Activated T-cell treated with anti-CD3 and anti-CD28 coated beads for 48 hours (primary cell): ENCODE measurements at places on chromosomes 1 and 21.

DNA sequence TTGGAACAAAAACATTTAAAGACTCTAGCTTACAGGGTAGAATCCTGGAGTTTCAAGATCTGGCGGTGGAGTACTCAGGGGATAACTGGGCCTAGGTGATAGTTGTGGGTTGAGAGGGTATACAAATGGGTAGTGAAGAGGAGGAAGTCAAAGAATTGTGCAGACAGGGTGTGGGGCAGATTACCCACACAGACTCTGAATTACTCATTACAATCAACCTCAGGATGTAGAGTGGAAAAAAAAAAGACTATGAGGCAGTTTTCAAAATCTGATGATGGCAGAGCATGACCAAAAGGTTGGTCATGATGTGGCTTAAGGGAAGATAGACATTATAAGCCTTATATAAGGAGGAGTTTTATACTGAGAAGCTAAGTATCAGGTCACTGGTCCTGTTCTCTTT is 44.1 kb upstream of the GLIS1 start:
- no peak for DNase-seq

DNA sequence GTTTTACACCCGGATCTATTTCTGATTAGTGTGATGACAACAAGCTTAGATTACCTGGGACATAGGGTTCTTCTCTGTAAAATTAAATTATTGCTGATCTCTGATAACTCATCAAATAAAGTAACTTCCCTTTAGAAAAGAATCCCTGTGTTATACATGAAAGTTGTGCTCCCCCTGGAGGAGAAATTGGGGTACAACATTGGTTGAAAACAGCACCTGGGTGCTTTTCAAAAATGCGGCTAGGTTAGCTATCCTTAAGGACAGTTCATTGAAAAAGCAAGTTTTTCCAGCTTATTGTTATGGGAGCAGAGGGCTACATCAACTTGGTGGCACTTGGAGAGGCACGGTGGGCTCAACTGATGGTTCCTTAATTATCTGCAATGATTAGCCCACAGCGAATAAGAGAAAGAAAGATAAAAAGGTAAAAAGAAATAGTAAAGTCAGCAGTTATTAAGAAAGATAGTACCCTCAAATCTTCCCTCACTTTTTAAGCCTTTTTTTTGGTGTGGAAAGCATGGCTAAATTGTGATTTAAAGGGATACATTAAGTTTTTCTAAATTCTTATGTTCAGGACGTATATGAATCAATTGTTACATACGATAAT is 97.8 kb downstream of the FMN2 start:
- DNase-seq: no peak

- no peak for DNase-seq
These were observed 66.9 kb downstream of the CDC7 start for GRCh38 chr1:91567583-91567982.

- DNase-seq: no peak
These were observed 3.2 kb upstream of the C8B start for GRCh38 chr1:56968878-56969495.

- no peak for DNase-seq
These were observed 32.6 kb downstream of the PIGM start for GRCh38 chr1:159999204-159999603.

GRCh38 chr1:35557118-35557610 is at the start of gene KIAA0319L:
TSS of gene KIAA0319L (minus strand) at chr1:35557403. CDS start at chr1:35554491, 2,912 bp downstream.
- no peak for DNase-seq

GRCh38 chr1:216045400-216045799 is 377.8 kb downstream of the USH2A start:
- DNase-seq: no peak

GRCh38 chr1:172325531-172325930 is 95.0 kb upstream of the C1orf105 start:
- no peak for DNase-seq

DNA sequence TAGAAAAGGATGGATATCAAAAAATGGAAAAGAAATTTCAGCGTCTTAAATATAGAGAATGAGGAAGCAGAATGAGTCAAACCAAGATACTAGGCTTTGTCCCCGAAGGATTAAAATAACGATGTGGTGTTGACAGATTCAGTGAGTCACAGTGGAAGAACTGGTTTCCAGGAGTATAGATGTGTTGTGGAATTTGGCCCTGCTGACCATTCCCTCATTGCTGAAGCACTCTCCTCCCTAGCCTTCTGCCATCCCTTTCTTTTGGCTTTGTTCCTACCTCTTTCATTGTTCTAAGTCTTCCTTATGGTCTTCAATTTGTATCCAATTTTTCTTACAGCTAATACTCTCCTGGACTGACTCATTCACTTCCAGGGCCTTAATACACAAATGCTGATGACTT is 23.1 kb upstream of the USP25 start:
- DNase-seq: no peak

- DNase-seq: no peak
These were observed 2.8 kb downstream of the CAMK1G start for GRCh38 chr1:209586221-209586740.

DNA sequence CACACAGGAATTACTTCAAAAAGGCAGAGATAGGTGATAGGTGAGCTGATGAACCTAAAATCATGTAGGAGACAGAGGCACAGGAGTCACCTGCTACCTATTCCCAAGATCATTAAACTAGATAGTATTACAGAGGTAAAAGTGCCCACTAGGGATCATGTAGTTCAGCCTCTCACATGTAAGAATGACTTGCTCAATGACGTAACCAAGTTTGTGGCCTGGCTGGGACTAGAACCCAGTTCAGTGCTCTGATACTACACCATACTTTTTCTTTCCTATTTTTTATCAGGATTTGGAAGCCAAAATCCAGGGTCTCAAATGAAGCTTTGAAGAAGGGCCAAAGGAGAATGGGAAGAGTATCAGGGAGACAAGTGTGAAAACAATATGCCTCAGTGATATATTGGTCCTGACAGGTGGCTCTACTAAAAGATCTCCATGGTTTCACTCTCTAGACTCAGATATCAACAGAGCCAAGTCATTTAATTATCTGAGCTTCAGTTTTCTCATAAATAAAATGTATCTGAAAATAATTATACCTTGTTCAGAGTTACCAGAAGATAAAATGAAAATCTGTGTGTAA is 87.3 kb upstream of the SLFNL1 start:
- DNase-seq: no peak

DNA sequence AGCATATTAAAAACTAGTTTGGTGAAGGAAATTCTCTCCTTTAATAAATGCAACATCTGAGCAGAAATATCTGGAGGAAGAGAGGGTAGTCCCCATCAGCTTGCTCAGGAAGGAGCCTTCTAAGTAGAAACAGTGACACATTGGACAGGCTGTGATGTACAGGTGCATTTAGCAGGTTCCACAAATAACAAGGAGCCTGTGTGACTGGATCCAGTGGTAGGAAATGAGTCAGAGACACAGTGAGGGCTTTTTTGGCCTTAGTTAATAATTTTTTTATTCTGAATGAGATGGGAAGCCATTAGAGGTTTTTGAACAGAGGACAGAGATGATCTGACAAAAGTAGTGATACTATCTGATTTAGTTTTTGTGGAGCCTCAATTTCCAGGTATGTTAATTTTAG is 738.9 kb upstream of the PTBP2 start:
- no peak for DNase-seq

GRCh38 chr1:161285113-161285512 is 24.7 kb downstream of the MPZ start:
- DNase-seq: no peak

DNA sequence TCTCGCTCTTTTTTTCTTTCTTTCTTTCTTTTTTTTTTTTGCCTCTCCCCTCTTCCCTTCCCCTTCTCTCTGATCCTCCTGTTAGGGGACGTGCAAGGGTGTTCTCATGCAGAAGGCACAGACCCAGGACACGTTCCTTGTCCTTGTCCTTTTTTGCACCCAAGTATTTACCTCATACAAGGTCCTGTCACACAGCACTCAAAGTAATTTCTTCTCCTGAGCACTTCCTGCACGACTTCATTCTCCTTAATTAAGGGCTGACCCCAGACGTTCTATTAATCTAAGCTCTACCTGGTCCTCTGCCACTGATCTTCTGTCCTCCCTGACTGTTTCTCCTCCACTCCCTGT is 424 bp upstream of the PCNX2 start:
- no peak for DNase-seq

GRCh38 chr1:47915677-47916353 is 81.4 kb downstream of the TRABD2B start:
- DNase-seq: no peak

DNA sequence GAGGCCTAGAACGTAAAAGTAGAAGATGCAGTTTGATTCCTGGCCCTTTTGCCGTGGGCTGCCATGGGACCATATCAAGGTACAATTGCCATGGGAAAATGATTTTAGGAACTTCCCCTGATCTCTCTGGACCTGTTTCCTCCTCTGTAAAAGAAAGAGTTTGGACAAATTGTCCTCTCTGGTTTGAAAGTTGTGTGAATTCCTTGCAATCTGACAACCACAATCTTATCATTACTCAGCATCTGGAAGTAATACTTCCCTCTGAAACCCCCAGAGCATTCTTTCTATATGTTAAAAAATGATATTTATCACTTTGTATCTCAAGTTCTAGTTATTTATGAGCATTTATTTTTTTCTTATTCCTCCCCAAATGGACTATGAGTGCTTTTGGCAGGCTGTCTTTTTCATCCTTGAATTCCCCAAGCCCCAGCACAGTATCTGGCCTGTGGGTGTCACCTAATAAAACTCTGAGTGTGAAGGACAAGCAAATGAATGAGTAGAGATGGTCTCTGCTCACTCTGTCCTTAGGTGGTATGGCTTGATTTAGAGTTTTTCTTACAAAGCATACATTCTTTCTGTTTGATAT is 181.1 kb downstream of the DYRK1A start:
- DNase-seq: no peak

DNA sequence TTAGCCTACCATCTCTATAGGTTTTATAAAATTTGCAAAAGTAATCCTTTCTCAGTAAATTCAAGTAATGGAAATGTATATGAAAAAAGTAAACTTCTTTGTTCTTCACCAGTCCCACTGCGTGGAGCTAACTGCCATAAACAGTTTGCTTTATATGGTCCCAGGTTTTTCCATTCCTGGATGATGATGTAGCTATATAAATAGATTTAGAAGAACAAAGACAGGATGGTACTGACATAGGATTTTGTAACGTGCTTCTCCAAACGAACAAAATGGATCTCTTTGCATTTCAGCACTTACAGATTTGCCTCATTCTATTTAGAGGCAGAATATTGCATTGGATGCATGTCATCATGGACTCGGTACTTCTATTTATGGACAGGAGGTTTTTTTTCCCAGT is 57.3 kb downstream of the SMYD2 start:
- no peak for DNase-seq

DNA sequence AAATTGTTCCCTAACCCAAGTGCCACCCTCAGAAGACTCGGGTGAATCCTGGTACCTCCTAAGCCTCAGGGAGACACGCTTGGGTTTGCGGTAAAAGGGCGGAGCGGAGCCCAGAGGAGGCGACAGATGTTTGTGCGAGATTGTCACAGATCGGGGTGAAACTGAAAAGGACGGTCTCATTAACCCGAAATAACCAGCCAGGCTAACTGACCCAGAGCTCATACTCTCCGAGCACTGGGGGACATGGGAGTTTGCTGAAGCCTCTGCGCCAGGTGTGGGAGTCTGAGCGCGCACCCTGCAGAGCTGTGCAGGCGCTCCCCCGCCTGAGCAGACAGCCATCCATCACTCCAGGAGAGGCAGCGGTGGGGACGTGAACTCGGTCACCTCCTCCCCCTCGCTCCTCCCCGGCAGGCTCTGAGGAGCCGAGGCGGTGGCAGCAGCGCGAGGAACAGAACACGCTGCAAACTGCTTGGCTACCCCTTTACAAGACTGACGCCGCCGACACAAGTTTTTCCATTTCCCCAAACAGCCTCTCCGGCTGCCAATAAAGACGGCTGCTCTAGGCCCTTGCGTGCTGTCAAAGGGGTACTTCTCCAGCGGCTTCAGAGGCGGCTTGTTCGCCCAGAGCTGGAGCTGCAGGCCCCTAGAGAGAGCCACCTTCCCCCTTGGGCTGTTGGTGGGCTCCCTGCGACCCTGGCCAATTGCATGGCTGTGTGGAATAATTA is 43.5 kb downstream of the RRAGC start:
- DNase-seq: no peak

DNA sequence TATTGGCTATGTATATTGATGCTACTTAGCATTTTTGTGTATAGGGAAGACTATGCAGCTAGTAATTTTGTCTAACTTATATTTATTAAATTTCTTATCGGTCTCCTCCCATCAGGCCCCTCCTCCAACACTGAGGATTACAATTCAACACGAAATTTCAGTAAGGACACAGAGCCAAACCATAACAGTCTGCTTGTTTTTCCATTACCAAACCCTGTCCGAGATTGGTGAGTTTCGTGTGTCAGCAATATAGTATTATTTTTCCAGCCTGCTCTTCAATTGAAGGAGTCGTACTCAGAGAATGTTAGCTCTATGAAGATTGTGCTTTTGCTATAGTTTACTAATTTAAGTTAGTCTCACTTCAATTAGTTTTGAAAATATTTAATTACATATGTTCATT is 1495.3 kb downstream of the MRPL39 start:
- DNase-seq: no peak

GRCh38 chr1:6646499-6647148 is 22.0 kb downstream of the THAP3 start:
- no peak for DNase-seq

GRCh38 chr1:225876900-225877510 is 5.2 kb downstream of the TMEM63A start:
- DNase-seq: no peak

DNA sequence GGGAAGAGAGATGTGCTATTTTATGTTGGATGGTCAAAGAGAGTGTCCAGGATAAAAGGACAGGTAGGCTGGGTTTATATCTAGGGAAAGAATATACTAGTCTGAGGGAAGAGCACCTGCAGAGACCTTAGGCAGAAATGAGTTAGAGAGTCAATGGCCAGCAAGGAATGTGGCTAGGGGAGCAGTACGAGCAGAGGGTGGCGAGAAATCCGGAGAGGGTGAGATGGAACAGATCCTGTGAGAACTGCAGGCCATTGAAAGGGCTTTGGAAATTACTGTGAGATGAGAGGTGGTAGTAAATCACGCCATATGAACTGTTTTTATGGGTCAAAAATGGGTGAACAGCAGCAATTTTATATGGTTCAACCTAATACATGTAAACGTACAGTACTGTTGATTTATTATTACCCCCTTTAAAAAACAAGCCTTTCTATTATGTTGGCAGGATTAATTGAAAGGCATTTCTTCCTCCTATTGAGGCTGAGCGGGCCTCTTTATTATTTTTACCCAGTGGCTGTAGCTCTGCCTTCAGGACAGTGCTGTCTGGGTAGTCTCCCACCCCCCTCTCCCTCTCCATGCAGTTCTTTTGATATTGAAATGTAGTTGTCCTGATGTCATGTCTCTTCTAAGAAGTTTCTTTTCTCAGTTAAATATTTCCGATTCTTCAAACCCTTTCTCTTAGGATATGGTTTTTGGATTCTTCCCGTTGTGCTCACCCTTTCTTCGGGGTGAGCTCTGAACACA is 75.2 kb upstream of the CD1D start:
- DNase-seq: no peak

DNA sequence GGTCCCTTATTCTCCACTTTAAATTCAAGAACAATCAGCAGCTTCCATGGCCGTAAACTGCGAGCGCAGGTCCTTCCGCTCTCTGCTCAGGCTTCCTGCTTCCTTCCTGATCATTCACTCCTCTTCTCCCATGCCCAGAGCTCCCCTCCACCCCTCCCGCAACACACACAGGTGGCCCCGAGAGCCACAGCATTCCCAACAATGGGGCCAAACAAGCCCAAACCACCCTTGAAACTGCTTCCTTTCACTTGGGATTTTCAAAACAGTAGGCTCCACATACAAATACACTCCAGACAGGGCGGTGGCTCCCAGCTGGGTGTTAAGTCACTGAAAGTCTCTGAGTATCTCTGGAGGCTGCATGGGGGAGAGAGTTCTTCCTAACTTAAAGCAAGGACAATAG is 11.4 kb downstream of the FAM89A start:
- DNase-seq: no peak
